SW480 (cell line): ENCODE measurements at places on chromosomes 1 and 21.

GRCh38 chr1:205920159-205920558, 23.1 kb downstream of the SLC26A9 start:
- DNase-seq = no peak

GRCh38 chr1:246678816-246679793, 45.1 kb upstream of the SCCPDH start:
- DNase-seq = no peak

GRCh38 chr1:30868833-30869435, 39.6 kb downstream of the SDC3 start:
- DNase-seq = no peak

- DNase-seq = no peak
These were observed 9.2 kb downstream of the GPR157 start for GRCh38 chr1:9119745-9120144.

DNA sequence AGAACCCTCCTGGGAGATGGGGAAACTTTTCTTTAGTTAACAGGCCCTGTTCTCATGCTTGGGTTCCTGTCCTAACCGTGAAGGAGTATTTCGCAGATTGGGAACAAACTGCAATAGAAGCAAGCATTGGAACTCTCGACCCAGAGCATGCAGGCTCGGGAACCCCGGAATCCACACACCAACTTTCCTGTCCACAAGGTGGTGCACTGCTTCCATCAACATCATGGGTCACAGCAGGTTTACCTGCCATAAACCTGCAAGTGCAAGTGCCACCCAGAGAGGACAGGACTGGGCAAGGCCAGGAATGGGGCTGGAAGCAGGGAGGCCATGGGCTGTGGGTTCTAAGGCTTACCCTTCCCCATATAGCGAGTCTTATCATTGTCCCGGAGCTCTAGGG, 6.9 kb downstream of the ENO1 start:
- no peak for DNase-seq

DNA sequence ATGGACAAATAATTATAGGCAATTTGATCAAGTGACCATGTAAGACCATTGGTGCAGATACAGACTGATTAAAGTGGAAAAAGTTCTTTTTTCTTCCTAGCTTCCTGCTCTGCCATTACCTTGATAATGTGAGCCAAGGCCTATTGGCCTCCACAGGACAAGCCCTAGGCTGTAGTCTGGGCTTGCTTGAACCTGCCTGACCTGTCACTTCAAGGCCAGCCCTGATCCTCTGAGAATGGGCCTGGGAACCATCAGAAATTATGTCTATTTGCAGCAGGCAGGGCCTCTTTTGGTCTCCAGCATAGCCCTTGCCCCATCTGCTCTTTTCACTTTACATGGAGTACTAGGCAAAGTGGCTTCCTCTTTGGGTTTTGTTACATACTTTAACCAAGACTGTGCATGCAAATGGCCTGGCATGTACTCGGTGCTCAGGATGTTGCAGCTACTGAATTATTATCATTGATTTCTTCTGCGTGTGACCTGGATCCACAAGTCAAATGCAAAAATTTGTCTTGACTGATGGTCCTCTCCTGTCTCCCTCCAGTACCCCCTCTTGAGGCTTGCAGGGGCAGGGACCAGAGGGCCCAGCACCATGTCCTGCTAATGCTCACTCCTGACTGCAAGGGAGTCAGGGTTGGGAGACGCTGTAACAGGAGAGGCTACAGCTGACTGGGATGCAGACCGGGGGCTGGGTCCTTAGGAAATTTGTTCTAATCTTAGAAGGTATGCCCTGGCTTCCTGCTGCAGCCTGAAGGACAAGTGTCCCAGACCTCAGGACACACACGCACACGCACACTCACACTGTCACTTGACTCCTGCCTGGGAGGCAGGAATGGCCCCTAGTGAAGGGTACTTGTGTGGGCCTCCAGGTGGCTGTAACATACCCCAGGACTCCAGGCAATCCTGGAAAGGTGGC, 39.4 kb downstream of the RCSD1 start:
- DNase-seq = no peak

DNA sequence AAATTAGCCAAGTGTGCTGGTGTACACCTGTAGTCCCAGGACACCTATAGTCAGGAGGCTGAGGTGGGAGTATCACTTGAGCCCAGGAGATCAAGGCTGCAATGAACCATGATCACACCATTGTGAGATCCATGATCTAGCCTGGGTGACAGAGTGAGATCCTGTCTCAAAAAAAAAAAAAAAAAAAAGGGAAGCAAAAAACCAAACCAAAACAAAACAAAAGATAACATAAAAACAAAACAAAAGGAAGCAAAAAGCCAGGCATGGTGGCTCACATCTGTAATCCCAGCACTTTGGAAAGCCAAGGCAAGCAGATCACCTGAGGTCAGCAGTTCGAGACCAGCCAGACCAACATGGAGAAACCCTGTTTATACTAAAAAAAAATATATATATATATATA, 9.4 kb upstream of the AKR1A1 start:
- DNase-seq = no peak

GRCh38 chr1:21633992-21634805, 35.0 kb downstream of the RAP1GAP start:
- DNase-seq = no peak

DNA sequence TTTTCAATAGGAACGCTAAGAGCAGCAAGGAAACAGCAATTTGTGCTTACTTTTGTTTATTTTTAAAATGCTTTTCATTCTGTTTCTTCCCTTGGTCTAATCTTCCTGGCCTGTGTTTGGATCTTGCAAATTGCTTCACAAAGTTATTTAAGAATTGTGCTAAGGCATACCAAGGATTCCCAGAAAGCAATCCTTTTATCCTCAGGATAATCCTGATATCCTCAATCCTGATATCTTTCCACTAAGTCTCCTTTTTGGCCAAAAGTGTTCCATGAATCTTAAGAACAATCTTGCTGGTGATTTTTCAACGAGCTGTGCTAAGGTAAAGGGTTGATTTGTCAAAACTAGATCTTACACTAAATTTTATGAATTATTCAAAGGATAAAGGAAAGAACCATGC, 1577.9 kb downstream of the PLA2G4A start:
- no peak for DNase-seq

GRCh38 chr1:223214261-223214807, 71.3 kb upstream of the TLR5 start:
- DNase-seq = no peak

GRCh38 chr1:190000365-190000872, 477.2 kb downstream of the BRINP3 start:
- no peak for DNase-seq

DNA sequence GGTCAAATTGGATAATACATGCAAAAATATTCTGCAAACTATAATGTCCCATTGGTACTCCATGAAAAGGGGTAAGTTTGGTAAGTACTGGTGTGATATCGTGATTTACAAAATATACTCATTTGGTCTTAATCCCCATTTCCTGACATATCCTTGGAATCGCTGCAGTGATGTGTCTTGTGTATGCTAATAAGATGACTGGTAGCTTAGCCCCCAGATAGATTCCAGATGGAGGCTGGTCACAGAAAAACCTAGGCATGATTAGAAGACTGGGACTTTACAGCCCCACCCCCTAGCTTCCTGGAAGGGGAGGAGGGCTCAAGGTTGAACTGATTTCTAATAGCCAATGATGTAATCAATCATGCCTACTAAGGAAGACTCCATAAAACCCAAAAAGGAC, 3.0 kb downstream of the VAMP4 start:
- no peak for DNase-seq

GRCh38 chr21:29697555-29698193, 242.1 kb downstream of the GRIK1 start:
- no peak for DNase-seq

GRCh38 chr1:30407865-30408580, 315.4 kb downstream of the MATN1 start:
- DNase-seq = no peak
